M059J (cell line): ENCODE measurements at places on chromosomes 12 and 14.

DNA sequence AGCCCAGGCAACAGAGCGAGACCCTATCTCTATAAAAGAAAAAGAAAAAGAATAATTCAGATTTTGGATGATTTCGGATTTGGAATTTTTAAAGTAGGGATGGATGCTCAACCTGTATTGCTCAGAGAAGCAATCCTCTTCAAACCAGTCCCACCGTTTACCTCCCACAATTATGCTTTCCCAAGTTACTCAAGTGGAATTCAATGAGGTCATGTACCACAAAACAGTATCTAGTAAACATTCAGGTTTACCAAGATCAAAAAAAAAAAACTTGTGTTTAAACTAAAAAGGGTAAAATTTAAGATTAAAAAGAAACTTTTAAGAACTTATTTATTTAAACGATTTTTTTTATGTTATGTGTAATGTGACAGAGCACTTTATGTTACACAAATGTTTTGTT, 2.5 kb downstream of the KDM5A start:
- DNase-seq, result peak; percentile 66

GRCh38 chr14:93381644-93382043, 34.7 kb downstream of the COX8C start:
- no peak for DNase-seq

- peak; percentile 25 for DNase-seq
These were observed 3.4 kb upstream of the DHH start for GRCh38 chr12:49098035-49098451.

DNA sequence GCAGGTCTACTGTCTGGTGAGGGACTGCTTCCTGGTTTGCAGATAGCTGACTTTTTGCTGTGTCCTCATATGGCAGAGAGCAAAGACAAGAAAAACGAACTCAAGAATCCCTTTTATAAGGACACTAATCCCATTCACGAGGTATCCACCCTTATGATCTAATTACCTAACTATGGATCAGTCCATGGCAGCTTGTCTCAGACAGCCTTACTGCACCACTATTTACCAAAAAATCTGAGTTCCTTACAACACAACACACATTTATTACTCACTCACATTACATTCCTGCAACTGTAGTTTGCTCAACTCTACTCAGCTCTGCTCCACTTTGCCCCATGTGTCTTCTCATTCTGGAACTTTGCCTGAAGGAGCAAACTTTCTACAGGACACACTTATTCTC, 10.1 kb upstream of the SLC6A15 start:
- no peak for DNase-seq
